ENCODE measurements at places on chromosomes 5 and 9.

DNA sequence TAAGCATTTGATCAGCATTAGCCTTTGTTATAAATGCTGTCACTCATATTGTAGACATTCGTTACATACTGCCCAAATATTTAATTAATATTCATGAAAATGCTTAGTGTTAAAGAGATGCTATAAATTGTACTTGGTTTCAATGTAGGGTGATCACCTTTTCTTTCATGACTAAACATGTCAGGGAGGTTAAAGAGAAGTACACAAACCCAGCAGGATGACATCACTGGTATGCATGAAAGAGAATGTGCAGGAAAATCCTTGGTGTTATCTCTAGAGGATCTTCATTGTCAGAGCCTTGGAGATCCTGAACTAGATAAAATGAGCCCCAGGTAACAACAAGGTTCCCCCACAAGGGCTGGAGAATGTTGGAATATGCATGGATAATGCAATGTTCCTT lies 33.0 kb upstream of the SV2C start:
- no peak for DNase-seq

DNA sequence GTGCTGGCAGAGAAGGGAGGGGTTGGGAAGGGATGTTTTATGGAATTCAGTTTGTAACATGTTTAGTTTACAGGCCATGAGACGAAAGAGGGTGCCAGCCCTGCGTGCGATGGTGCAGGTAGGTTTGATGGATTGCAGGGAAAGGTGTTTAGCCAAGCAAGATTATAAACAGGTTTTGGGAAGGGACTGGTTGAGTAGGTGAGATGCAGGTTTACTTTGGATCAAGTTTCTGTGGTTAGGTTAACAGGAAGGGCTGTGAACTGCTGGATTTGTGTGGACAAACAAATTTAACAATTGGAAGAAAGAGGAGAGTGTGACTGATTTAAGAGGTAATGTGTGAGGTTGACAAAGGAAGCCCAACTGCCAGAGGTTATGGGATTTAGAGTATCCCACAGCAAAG lies 32.6 kb upstream of the GPX3 start:
- no peak for DNase-seq

DNA sequence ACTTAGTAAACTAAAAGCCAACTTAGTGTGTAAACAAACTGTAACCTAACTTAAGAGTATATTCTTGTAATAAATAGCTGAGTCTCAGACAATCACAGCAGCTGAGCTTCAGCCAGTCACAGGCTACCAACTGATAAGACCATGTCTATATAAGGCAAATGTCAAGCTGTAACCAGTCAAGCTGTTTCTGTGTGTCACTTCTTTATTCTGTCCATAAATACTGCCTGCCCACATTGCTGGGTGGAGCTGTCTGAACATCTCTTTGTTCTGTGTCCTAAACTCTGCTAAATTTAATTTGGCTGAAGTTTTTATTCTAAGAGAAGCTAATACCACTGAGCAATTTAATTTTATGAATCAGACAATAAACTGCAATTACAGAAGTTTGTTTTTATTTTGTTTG lies 412.1 kb upstream of the CDH10 start:
- no peak for DNase-seq

DNA sequence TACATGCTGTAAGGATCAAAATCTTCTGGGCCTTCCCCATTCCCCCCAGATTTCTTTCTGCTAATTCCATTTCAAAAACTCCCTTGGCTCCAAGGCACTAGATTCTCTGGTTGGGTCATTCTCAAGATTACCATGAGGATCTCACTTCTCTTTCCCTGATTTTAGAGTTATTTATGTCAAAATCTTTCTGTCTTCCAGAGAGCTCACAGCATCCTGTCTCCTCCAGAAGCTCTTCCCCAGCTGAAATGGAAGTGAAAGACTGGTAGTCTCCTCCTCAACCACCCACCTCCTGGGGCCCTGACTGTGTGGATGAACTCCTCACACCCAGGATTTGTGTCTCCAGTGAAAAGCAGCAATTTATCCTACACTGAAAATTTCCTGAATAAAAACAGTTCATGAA lies 11.9 kb upstream of the ZNF366 start:
- DNase-seq = no peak

- peak; percentile 12 for DNase-seq
Measured at GRCh38 chr5:74310386-74310785, 330.1 kb downstream of the ENC1 start.

DNA sequence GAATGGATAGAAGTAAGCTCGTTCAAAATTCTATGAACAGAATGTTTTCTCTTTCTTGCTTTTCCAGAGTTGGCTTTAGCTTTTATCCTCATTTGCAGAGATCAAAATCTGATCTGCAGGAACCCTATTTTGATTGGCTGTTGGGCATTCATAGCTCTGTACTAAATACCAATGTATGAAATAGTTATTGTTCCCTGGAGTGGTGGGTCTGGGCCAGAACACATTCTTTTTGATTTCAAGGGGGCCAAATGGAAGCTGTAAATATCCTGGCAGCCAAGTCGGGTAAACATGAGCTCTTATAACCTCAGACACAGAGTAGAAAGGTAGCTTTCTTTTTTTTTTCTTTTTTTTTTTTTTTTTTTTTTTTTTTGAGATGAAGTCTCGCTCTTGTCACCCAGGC lies 241.5 kb downstream of the PDZD2 start:
- no peak for DNase-seq

GRCh38 chr5:118095115-118095514 lies 893.2 kb downstream of the DTWD2 start:
- DNase-seq = no peak

Data from H54 (cell line).